ENCODE measurements at places on chromosomes 3 and 15.

GRCh38 chr15:73700041-73700842 is 16.1 kb downstream of the CD276 start:
- DNase-seq: peak; percentile 77

DNA sequence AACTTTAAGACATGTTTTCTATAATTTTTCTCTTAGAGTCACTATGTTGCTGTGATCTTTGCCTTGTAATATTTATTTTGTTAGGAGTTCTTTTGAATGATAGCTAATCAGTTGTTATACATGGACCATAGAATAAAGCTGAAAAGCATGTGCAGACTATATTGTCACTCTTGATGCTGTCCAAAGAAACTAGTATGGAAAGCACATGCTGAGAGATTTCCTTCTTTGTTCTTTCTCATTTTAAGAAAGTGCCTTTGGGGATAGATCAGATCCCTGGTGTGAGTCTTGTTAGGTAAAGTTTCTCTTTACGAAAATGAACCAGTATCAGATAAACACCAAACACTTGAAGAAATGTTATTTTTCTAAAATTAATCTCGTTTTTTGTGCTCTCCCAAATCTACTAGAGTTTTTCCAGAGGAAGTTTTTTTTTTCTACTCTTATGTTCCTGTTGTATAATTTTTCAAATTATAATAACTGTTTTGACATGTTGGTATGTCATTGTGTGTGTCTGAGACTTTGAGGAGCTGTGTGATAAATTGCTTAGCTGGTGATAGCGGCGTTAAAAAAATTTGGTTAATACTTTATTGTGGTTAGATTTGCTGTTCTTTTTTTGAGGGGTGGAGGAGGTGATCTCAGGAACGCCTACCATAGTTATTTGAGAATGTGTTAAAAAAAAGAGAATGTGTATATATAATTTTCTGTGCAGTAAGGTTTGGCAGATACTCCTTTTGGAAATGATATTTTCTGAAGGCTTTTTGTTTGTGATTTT is 2.2 kb downstream of the PIAS1 start:
- DNase-seq: no peak

DNA sequence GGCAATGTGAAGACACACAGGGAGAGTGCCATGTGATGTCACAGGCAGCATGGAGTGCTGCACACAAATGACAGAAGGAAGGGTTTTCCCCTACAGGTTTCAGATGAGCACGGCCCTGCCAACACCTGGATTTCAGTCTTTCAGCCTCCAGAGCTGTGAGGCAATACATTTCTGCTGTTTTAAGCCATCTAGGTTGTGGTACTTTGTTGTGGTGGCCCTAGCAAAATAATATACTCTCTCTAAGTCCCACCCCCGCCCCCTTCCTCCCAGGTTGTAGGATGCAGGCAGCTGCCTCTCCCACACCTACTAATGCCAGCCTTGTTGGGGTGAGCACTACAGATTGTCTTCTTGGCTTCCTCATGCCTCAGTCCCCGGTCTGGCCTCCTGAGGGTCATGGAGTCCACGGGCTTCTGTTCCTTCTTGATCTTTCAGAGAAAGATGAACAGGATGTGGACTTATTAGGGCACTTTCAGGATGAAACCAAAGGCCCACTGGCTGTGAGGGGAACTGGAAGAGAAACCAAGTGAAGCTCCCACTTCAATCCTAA is 180.0 kb downstream of the CD47 start:
- DNase-seq: no peak

- no peak for DNase-seq
These were observed 191.7 kb upstream of the GADL1 start for GRCh38 chr3:31086148-31086547.

- no peak for DNase-seq
These were observed 557.2 kb downstream of the EPHB1 start for GRCh38 chr3:135352213-135352612.

GRCh38 chr15:40567111-40567510 is 2.0 kb upstream of the RPUSD2 start:
- peak; percentile 56 for DNase-seq

DNA sequence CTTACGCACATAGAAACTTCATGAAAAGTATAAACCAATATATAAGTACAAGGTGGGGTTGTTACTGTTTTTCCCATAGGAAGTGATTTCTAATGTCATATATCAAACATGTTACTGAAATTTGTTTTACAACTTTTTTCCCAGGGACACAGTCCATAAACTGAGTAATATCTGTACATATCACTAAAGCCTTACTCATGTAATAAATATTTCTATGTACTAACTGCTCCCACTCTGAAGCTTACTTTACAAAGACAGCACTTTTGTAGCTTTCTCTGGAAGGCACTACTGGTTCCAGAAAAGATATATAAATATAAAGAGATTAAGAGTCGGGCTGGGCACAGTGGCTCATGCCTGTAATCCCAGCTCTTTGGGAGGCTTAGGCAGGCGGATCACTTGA is 91.7 kb downstream of the MYO5A start:
- no peak for DNase-seq

GRCh38 chr3:119364401-119364800 is 70.2 kb downstream of the ARHGAP31 start:
- no peak for DNase-seq

GRCh38 chr15:49383266-49383665 is 39.8 kb upstream of the FGF7 start:
- DNase-seq: no peak

GRCh38 chr3:144229953-144230352 is 258.3 kb downstream of the DIPK2A start:
- DNase-seq: no peak

DNA sequence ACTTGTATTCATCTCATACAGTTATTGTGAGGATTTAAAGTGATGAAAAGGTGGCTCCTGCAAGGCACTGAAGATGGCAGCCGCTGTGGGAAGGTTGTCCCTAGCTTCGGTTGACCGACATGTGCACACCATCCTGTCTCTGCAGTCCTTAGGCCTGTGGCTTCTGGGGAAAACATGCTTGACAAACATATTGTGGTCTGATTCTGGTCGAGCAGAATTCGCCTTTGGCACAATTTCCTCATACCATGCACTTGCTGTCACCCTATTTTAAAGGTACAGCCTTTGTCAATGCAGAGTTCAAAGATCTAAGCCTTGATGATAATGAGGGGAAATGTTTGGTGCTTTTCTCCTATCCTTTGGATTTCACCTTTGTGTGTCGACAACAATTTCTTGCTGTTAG is 50.9 kb downstream of the PRICKLE2 start:
- DNase-seq: no peak

- DNase-seq: no peak
These were observed 9.3 kb downstream of the VIPR1 start for GRCh38 chr3:42511736-42512135.

- DNase-seq: no peak
These were observed 49.6 kb downstream of the FRMD5 start for GRCh38 chr15:44145495-44145894.

DNA sequence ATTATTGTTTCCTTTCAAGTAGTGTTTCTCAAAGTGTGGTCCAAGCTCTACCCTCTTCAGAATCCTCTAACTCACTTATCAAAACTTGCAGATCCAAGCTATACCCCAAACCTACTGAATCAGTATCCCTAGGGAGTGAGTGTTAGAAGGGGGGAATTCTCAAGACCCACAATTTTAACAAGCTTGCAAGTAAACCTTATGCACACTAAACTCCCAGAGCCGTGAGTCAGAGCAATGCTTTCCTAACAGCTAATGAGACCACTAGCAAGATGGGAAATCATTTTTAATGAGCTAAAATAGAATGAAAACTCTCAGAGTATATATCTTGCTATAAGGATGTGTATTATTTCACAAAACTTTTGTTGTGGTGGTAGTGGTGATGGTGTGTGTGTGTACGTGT is 41.1 kb upstream of the SRGAP3 start:
- no peak for DNase-seq

DNA sequence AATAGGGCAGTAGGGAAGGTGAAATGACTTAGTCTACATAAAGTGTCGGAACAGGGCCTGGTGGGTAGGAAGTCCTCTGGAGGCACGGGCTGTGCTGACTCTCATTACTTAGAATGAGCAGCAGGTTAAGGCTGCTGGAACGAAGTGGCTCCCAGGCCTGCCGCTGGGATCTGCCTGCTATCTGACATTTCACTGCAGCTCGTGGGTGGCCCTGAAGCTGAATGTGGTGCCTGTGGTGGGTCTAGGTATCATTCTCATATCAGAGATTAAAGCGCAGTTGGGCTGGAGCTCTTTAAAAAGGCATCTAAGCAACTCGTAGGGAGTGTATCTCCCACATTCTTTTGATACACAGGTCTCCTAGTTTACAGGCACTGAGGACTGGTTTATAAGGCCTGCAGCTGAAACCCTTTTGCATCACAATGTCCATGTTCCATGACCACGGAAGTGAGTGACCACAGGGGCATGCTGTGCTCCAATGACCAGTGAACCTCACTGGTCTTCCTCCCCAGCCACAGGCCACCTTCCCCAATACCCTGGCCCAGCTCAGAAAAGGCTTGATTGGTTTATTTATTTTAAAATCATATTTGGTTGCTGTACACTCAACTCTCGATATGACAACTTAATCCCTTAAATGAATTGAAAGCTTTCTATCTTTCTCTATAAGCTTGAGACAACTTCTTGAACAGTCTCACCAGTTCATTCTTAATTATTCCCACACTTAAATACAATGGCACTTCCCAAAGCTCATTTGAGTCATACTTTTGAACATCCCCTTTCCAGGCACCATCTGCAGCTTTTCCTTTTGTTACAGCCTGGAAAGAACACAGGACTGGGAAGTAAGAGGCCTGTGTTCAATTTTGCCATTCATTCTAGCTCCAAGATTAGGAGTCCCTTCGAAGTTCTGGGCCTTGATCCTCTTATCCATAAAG is 19.0 kb downstream of the ADAMTS9 start:
- peak; percentile 36 for DNase-seq

DNA sequence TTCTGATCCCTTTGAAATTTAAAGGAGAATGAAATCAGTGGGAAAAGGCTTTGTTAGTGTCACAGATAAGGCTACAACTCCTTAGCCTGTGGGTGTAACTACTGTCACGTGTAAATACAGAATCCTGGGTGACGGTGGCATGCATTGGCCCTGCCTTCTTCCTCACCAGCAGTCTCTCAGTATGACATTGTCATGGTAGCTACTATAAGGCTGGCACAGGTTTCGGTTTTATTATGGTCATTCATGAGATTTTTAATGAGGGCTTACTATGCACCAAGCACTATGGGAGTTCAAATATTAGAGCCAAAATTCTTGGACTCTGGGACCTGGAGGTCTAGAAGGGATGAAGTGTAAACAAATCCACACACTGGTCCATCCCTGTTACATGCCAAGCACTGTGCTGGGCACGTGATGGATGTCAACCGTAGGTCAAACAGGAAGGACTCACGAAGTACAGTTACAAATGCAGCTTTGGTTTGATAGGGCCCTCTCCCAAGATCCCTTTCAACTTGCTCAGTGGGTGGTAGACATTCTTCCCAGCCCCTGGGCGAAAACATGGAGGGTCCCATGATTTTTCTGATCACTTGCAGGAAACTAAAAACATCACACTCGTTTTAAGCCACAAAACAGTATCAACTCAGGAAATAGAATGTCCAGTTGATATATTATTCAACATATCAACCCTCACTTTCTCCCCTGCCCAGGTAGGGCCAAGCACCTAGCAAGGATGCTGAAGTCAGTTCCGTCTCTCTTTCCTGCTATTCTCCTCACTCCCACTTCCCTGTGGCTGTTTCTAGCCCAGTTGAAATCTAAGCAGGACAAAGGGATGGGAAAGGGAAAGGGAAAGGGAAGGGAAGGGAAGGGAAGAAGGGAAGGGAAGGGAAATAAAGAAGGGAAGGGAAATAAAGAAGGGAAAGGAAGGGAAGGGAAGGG is 25.3 kb downstream of the BFSP2 start:
- DNase-seq: no peak

GRCh38 chr3:128598884-128599664 is 51.5 kb downstream of the RPN1 start:
- no peak for DNase-seq

DNA sequence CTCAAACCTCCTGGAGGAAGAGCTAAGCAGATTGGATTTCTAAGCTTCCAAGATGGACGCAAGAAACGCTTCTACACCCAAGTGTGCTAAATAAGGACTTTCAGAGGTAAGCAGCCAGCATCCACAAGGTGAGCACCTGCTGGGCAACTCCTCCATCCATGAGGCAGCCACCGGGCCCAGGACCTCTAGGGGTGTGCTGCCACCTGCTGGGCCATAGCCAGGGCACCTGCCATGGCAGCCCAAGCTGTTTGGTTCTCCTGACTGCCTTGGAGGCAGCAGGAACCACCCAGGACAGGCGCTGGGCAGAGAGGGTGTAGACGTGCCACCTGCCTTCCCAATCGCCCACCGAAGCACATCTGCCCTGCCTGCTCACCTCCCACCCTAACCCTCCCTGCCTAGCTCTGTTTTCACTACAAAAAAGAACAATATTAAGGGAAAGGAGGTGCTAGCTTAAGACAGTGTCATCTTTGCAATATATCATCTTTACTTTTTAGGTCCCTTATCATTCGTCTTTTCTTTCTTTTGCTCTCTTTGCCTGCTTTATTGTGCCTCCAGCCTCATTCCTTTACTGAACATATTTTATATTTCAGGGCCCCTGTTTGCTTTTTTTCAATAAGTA is 12.9 kb downstream of the C15orf62 start:
- peak; percentile 73 for DNase-seq

- no peak for DNase-seq
These were observed 17.8 kb downstream of the BMF start for GRCh38 chr15:40090774-40091455.

GRCh38 chr3:32239307-32240158 is 1.1 kb downstream of the CMTM8 start:
- peak; percentile 13 for DNase-seq

DNA sequence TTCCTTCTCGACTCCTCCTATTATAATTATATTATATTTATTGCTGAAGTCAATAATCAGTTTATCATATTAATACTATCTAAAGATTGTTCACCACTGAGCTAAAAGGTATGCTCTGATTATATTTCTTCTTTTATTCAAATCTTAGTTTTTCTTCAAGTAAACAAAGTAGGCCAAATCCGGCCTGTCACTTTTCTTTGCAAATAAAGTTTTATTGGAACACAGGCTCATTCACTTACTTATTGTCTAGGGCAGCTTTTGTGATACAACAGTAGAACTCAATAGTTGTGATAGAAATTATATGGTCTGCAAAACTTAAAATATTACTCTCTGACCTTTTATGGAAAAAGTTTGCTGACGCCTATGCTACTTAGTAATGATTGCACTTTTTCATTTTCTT is 92.4 kb upstream of the DNAJC19 start:
- no peak for DNase-seq

DNA sequence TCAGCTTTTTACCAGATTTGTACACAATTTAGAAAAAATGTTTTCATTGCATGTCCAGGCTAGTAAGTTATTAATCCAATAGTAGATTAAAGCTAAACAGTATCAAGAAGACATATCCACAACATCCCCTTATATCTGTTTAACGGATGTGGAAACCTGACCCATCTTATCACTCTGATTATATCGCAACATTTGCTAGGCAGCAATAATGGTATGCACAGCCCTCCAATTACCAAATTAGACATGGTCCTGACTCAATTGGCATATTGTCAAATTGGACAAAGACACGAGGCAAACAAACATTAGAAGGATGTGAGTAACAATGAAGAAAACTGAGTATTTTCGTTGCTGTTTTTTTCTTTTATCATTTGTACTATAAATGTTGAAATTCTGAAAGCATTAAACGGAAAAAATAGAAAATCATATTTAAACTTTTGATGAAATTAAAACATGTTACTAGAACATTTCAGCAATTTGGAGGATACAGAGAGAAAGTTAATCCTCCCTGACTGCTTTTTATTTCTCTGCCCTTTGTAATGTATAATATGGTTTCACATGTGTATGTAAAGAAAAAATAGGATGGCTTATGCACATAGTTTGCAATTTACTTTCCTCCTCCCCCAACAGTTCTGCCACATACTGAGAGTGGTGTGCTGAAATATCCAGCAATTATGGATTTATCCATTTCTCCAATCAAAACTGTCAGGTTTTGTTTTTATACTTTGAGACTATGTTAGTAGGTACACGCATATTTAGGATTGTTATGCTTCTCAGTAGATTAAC is 633.7 kb downstream of the ZIC1 start:
- DNase-seq: no peak
